Osteoblast (primary cell): ENCODE measurements at places on chromosomes 5 and 9. TPM values are rescaled to one million over a fixed set of nuclear protein-coding genes. Genes with fewer than 3 reads are reported as not detected.

- no peak for DNase-seq
Measured at GRCh38 chr5:138289296-138289695, 14.9 kb upstream of the GFRA3 start.

GRCh38 chr5:177234841-177235240 is 68.7 kb downstream of the RAB24 start:
- no peak for DNase-seq

DNA sequence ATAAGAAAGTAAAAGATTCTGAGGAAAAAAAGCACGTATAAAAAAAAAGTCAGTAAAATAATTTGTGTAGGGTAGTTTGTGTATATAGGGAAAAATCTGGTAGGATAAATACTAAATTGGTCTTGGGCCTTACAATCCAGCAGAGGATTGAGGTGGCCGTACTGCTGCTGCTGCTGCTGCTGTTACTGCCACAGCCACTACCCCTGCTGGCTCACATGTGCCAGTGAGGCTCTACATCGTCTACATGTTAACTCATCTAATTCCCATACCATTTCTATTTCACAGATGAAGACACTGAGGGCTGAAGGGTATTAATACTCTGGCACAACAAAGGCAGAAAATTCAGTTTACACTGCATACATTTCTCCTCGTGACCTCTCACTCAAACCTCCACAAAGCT is 928.5 kb downstream of the TLE4 start:
- no peak for DNase-seq

NME5 gene
- 5.9 and 6.5 TPM in 2 replicates for total RNA-seq

GRCh38 chr5:96146675-96147074 is 185.0 kb upstream of the ELL2 start:
- DNase-seq: peak; percentile 59

- DNase-seq: no peak
Measured at GRCh38 chr9:107963246-107963645, 473.7 kb upstream of the KLF4 start.

GRCh38 chr9:90818279-90818678 is 16.7 kb downstream of the SYK start:
- DNase-seq: no peak

DNA sequence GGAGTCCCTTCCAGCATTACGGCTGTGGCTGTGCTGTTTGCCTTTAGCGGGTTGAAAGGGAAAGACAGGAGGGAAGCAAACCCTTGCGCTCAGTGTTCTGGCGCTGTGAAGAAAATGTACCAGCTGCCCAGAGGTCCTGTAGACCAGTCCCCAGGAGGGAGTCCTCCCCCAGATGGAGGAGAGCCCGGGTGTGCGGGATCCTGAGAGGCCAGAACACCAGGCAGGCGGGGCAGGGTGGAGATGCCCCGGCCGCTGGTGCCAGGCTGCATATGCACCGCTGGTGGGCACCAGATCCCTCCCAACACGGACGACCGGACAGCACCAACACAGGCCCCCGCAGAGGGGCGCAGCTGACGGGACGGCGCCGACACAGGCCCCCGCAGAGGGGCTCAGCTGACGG is 37.2 kb upstream of the SLC9A3 start:
- DNase-seq: no peak

DNA sequence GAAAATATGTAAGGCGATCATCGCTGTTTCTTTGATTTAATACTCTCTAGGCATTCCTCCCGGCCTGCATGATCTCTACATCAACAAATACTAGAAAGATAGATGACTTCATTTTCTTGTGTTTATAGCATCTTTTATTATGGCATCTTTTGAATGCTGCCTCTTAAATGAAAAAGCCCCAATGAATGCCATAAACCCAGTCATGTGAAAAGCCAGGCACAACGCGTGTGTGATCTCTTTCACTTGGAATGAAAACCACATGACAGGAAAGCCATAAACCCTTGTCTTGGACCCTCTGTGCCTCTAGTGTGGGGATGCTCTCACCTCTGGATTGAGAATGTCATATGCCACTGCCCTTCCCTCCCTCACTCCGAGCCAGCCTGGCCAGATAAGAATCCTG is 476.2 kb downstream of the SEMA5A start:
- DNase-seq: no peak

- no peak for DNase-seq
Measured at GRCh38 chr5:101018299-101018698, 115.2 kb upstream of the ST8SIA4 start.

GRCh38 chr5:112921026-112921832 is 798 bp downstream of the REEP5 start:
- peak; percentile 94 for DNase-seq

SV2C gene
- total RNA-seq: not detected in 2 replicates

- no peak for DNase-seq
Measured at GRCh38 chr9:76150013-76150412, 244.2 kb downstream of the RFK start.

GRCh38 chr5:159018855-159019254 is 80.9 kb downstream of the EBF1 start:
- no peak for DNase-seq

DNA sequence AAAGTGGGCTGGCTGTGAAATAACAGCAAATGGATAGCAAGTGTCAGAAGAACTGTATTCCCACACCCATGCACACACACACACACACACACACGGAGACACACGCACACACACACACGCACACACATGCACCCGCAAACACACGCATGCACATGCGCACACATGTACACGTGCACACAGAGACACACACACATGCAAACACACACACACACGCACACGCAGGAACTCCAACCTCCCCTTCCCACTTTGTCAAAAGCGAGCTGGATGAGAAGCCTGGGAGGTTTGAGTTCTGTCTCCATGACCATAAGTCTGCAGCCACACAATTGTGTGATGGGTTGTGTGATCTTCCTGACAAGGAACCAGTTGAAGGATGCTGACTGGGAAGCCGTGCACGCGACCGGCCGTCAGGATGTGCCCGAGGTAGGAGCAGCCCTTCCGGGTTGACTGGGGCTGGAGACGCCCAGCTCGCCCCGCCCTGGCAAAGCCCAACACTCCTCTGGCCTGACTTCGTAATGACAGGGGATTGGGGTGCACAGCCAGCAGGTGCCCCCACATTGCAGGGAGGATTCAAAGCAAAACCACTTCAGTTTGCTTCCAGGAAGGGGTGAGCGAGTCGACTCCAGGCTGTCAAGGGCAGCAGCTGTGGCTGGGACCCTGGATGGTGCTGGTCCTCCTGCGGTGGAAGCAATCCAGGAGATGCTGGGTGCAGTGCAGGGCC is 29.3 kb upstream of the NKD2 start:
- DNase-seq: peak; percentile 52

TSSK1B gene
- total RNA-seq: 0.72 and 0.88 TPM in 2 replicates

UGT3A1 gene
- not detected in 2 replicates for total RNA-seq

DNA sequence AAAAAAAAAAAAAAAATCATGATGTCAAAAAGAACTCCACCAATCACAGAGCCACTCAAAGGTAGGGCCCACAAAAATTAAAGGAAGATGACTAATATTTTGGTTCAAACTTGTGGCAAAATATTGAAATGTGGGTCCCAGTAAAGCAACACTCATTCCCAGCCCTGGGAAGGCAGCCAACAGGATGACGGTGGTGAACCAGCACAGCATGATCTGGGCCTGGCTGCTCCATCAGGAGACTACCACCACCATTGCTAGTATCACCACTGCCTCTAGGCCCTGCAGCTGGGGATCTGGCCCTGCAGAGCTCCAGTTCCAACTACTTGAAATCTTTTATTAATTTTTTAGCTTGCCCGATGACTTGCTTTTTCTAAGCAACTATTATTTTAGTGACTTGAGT is 206.8 kb upstream of the ITGA1 start:
- DNase-seq: no peak

TEX48 gene
- not detected in 2 replicates for total RNA-seq

- DNase-seq: no peak
Measured at GRCh38 chr9:93644397-93645088, 68.2 kb downstream of the PHF2 start.
